Daoy (cell line): ENCODE measurements at places on chromosomes 6 and 20.

DNA sequence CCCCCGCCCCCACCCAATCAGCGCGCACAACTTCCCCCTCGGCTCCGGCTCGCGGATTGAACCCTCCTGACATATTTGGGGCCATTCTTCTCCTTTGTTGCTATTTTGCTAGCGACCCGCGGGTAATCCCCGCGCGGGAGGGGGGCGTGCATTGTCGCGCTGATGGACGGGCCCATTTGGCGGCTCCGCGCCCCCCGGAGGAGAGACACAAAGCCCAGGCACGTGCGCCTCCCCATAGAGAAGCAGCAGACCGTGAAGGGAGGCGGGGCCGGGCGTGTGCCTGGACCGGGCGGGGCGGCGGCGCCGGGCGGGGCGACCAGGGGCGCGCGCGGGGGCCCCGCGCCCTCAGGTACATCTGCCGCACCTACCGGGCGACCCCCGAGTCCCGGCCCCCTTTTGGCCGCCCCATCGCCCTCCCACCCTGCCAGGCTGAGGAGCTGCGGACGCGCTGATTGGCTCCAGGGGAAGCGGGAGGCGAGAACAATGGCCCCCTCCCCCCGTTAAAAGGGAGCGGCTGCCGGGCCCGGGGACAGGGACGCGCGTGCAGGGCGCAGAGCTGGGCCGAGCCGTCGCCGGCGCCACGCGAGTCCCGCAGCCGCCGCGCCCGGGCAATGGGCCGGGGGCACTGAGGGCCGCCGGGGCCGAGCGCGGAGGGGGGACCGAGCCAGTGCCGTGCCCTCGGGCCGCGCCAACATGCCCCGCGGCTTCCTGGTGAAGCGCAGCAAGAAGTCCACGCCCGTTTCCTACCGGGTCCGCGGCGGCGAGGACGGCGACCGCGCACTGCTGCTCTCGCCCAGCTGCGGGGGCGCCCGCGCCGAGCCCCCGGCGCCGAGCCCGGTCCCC is at the start of gene INSM1:
Gene INSM1 (plus strand): TSS at position 530 of the 843 bp plus-strand sequence. CDS start 164 bp downstream, at position 694.
- no peak for DNase-seq

GRCh38 chr20:270517-270916 is 13.0 kb downstream of the DEFB132 start:
- no peak for DNase-seq

GRCh38 chr6:17054647-17055046 is 47.2 kb upstream of the STMND1 start:
- peak; percentile 25 for DNase-seq

DNA sequence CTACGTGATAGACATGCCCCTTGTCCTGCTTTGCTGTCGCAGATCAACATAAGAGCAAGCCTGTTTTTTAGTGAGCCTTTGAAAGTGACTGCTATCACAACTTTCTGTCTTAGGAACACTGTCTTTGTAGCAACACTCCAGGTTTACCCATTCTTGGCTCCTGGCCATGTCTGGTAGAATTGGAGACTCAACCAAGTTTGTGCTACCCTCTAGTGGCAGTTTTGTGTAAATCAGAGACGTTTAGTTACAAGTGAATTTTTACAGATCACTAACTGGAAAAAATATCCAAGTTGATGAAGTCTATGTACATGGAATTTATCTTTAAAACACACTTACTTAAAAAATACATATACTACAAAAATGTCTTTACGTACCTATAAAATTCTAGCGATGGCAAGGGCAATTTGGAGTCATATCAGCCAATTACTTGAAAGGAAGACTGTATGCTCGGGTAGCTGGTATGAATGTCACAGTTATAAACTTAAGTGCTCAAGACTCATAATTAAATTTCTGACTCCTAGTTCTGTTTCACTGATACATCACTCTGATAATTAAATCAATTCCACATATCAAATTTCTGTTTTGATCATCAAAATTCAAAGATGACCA is 101.4 kb downstream of the ADGB start:
- peak; percentile 85 for DNase-seq

- DNase-seq = peak; percentile 100
Measured at GRCh38 chr6:43170931-43171706, at the start of gene SRF. Gene SRF, plus strand, starts transcription at chr6:43171269. Its CDS starts 388 bp downstream, at chr6:43171657.

GRCh38 chr6:167650730-167651317 is 175.9 kb upstream of the AFDN start:
- no peak for DNase-seq

GRCh38 chr6:25392372-25392771 is 113.2 kb downstream of the CARMIL1 start:
- DNase-seq = no peak

- peak; percentile 54 for DNase-seq
Measured at GRCh38 chr6:33384581-33385020, 7.0 kb upstream of the KIFC1 start.

DNA sequence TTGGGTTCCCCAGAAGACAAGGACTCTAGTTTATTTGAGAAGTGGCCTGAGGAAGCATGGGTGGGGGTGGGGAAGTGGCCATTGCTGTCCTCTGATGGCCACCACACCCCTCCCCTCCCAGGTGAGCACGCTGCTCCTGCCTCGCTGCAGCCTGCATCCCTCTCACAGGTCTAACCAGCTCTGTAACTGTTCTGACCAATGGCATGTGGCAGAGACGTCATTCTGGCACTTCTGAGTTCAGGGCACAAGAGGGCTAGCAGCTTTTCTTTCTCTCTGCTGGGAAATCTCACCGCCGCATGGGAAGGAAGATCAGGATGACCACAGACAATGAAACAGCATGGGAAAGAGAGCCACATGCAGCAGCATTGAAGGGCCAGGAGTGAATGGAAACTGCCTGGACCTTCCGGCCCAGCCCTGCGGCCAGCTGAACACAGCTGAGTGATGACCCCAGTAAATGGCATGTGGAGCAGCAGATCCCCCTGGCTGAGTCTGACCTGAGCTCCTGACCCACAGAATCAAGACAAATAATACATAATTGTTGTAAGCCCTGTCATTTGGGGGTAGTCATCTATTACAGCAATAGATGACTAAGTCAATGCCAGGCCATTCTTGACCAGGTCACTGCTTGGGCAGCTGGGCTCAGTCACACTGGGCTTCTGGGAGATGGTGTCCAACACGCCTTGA is 179.8 kb downstream of the LINC00237 start:
- DNase-seq = no peak

DNA sequence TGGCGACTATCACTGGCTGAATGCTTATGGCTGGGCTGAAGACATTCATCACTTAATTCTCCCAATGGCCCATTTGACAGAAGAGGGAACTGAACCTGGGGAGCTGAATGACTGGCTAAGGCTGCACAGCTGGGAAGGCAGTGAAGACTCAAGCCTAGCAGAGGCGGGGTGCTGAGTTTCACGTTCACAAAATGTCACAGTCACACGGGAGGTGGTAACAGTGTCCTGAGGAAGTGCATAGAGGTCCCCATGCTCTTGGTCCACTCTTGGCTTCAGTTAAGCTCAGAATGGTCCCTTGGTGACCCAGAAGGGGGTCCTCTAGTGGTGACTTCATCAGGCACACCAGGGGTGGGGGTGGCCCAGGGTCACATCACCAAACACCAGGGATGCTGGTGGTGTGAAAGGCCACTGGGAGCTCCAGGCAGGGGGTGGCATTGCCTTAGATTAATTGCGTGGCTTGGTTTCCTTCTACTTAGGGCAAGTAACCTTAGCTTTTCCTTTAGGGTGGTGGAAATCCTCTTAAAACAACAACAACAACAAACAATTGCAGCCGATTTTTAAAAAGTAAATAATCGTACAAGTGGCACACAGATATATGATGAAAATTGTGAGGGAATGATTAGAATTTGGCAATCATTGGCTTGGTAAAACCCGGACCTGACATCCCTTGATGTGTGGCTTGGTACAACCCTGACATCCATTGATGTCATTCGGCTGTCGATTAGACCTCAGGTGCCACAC is 45.0 kb downstream of the SULF2 start:
- DNase-seq = no peak

- DNase-seq = no peak
Measured at GRCh38 chr6:61909486-61909885, 376.5 kb downstream of the KHDRBS2 start.

- DNase-seq = no peak
Measured at GRCh38 chr6:82063574-82063973, 184.0 kb downstream of the IBTK start.

DNA sequence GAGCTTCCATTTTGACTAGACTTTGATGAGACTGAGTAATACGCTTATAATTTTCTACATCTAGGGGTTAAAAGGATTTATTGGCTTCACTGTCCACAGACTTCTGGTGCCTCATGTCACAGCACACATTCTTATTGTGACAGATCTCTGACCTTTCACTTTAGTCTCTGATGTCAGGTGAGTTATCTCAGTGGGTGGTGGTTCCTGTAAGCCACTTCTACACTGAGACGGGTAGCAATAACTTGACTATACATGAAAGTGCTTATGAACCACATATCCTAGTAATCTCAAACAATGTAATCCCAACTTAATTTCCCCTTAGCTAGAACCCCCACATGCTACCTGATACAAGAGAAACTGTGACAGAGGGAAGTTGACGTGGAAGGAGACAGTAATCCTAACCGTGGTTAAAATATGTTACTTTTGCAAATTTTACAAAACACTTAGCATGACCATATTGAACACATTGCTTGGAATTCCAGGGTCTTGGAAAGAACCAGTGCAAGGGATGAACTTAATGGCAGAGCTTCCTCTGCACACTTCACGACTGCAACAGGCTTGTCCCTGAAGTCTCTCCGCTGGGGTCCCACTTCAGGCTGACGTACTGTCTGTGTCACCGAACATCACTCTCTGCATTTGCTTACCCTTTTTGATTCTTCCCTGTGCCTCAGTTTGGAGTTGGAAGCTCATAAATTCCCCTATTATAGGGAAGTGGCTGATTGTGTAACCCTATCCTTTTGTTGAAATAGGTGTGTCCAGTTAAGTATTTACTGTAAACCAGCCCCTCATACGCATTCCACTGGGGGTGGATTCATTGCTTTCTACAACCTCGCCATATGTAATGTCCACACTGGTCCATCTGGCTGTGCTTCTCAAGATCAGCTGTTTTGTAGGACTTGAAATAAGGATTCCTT is 6.4 kb upstream of the TRIM40 start:
- DNase-seq = no peak

GRCh38 chr6:90859612-90860011 is 272.7 kb upstream of the MAP3K7 start:
- peak; percentile 19 for DNase-seq
